Femur (tissue), 1 donor: ENCODE measurements at places on chromosomes 2 and 18.

GRCh38 chr2:165443511-165443910 lies 26.0 kb upstream of the CSRNP3 start:
- DNase-seq = no peak

GRCh38 chr2:217684431-217685254 lies 318.2 kb downstream of the TNS1 start:
- no peak for DNase-seq

- DNase-seq = no peak
These were observed 116.7 kb upstream of the RNF152 start for GRCh38 chr18:62009521-62009920.

DNA sequence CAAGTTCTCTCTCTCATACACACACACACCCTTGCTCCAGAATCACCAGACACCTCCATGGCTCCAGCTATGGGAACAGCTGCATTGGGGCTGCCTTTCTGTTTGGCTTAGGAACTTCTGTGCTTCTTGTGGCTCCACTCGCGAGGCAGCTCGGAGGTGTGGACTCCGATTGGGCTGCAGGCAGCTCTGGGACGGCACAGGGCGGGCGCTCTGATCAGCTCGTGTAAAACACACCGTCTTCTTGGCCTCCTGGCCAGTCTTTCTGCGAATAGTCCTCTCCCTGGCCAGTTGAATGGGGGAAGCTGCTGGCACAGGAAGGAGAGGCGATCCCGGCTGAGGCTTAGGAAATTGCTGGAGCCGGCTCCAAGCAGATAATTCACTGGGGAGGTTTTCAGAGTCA lies 22.4 kb downstream of the FOSL2 start:
- no peak for DNase-seq

DNA sequence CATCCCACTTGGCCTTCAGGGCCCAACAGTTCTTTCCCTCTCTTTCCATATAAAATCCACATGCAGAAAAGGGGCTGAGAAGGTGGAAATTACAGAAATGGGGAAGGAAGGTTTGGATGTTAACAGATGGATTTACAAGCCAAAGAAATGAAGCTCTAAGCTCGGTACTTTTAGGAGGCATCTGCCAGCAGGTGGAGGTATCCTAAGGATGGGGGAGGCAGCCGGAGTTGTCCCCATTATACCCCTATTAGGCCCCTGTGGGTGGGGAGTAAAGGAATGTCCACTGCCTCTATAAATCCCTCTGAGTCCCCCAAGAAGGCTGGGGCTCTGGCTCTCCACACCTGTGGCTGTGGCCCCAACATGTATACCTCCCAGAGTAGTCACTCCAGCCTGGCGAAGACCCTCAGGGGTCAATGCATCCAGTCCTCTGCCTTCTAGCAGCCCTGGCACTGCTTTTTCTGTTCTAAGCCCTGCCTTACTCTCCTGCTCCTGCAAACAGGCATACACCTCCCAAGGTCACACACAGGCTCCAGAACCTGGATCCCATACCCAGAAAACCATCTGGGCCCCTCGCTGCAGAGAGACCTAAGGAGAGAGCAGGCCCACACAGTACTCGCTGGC lies 1.2 kb downstream of the FBXO41 start:
- no peak for DNase-seq

GRCh38 chr2:165953306-165953654 lies 296 bp downstream of the TTC21B start:
- DNase-seq = no peak

DNA sequence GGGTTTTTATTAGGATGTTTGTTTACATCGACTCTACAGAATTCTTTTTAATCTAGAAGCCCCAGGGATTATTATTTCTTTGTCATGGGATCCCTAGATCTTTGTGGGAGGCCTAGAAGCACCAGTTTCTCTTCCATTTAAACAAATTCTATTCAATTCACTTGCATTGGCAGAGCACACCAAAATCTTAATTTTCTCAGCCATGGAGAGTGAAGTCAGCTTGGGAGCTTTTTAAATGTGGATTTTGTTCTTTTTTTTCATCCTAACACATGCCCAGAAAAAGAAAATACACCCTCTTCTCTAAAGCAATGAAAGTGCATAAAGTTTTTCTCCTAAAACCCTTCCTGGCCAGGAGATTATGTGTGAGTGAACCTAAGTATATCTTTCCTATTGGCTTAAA lies 38.5 kb downstream of the CDCA7 start:
- DNase-seq = no peak

DNA sequence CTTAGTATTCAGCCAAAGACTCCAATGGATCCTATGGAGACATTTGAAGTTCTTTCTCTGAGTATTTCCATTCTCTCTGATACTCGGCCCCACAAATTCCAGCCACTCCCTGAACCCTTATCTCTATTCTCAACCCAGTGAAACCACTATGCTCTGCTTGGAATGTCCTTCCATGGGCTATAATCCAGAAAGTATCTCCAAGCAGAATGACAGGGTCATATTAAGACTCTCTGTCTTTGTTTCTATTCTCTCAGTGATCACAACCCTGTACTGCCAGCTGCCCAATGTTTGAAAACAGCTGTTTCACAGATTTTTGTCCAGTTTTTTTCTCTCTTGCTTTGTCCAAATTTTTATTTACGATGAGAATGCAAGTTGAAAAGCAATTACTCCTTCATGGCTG lies 21.9 kb downstream of the CHMP3 start:
- no peak for DNase-seq

DNA sequence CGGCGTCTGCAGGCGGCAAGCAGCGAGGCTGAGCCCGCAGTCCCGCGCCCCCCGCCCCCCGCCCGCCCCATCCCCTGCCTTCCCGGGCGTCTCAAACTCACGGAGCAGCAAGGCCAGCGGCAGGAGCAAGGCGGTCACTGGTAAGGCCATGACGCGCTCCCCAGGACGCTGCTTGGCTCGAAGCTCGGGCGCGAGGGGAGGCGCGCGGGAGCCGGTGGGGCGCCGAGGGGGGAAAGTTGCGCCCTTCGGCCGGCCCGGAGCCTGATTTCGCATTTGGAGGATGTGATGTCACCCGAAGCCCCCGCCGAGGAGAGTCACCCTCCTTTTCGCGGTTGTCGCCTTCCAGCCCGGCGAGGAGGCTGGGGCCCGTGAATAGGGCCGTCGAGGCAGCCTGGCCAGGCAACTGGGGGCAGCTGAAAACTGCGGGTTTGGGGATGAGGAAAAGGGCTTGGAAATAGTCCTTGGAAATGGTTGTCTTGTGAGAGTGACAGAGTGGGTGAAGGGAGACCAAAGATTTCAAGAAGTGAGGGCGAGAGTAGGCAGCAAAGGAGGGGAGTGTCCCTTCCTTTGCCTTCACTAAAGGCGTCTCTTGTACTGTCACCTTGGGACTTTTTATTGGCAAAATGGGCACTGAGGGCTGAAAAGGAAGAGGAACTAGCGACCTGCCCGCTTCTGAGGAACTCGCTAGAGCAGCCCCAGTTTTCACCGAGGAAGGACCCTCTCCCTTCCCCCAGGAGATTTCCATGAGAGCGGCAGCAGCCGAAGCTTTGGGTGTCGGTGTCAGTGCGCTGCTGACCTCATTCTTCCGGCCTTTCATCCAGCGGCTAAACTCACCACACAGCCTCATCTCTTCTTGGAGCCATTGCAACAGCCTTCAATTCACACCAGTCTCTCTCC lies at the start of gene CD8A:
Gene CD8A (minus strand): TSS at position 238 of the 897 bp plus-strand sequence. CDS start 88 bp downstream, at position 150.
- DNase-seq = no peak
